ENCODE measurements at places on chromosomes 7 and 10.

- DNase-seq: no peak
These were observed 17.5 kb upstream of the LYZL2 start for GRCh38 chr10:30647089-30647488.

DNA sequence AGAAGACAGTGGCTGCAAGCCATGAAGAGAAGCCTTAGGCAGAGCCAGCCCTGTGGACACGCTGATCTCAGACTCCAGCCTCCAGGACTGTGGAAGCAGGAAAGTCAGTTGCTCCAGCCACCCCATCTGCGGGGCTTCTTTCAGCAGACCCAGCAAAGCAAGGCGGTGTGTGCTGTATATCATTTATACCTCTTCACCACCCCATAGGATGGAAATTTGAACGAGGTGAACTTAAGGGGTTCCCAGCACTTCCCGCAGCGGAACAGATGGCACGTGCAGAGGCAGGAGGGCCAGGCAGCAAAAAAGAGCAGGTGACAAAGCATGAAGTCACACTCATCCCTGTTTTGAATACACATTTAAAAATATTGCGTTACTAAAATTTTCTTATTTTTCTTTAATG is 159.4 kb downstream of the ADARB2 start:
- no peak for DNase-seq

DNA sequence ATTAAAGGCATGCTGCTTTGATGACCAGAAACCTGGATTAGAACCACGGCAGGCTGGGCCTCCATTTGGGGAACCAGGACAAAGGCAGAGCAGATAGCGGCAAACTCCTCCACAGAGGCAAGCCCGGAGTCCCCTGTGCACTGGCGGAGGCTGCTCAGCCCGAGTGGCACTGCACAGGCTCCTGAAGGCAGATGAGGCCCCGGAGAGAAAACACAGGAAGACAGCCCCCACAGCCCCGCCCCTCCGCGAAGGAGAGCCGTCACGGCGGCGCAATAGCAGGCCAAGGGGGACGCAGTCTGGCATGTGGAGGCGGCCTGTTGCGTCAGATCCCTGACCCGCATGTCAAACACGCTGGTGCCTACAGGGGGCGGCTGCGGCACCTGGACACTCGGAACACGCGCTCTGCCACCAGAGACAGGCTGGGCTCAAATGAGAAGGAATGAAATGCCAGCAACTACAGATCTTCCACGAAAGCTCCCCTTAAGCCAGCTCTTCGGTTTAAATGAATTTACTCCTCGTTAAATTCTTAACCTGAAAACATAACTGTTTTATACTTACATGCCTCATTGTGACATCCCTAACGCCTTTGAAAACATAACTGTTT is 128.5 kb downstream of the MAD1L1 start:
- peak; percentile 90 for DNase-seq

DNA sequence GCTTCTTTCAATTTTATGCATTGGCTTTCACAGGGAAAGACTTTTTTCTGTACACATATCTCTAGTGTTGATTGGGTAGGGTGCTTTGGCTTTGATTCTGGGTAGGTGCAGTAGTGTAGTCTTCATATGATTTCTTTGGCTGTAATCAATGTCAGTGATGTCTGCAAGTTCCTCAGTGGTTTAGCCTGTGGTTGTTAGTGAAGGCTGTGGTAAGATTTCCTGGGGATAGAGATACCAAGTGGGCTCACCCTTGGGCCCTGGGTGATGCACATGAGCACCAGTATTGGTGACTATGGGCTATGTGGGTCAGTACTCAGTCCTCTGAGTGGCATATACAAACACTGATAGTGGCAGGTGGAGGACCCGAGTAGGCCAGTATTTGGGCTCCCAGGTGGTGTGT is 13.0 kb downstream of the GIMAP8 start:
- no peak for DNase-seq

GRCh38 chr7:121544238-121544637 is 148.1 kb upstream of the FAM3C start:
- DNase-seq: no peak

DNA sequence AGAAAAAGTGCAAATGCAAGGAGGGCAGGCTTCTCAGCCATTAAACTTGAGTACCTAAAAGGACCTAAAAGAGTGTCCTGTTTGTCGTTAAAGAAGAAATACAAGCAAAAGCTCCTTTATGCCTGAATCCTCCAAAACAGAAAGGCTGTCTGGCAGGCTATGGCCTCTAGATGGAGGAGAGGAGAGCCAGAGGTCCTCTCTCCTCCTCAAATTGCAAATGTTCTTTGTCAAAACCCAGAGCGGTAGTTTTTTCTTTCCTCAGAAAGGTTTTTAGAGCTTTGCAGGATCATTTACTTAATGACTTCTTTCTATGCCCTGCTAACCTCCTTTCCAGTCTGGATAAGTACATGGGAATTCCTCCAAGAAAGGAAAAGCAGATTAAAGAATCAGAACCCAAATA is 1.9 kb upstream of the SORCS1 start:
- DNase-seq: no peak

GRCh38 chr7:115449689-115450088 is 527.8 kb downstream of the MDFIC start:
- no peak for DNase-seq

DNA sequence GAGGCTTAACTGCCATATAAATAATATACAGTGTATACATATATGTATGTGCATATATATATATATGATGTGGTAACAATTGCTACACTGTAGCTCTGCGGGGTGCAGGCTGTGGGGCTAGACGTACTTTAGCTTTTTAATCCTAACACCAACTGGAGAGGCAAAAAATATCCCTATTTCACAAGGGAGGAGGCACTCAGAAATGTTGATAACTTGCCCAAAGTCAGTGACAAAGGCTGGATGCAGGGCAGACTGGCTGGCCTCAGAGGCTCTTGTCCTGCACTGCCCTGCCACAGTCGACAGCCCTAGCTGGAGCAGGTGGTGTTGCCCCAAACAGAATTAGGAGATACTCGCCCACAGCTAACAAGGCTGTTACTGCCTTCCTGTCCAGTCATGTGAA is 1.5 kb upstream of the RELN start:
- no peak for DNase-seq

DNA sequence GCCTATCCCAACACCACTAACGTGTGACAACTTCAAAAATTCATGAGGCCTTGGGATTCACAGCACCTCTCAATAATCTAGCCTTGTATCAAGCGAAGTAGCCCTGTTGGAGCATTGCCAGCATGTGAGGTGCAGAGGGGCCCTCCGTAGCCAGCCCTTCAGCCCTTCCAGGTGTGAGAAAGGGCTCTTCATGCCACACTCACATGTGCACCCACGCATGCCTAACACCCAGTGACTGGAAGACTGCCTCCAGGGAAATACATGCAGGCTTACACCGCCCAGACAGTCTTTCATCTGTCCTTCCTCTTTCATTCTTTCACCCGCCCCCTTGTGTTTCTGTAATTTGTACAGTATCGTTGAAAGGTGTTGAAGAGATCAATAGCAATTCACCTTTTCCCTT is 26.1 kb downstream of the LRRC4 start:
- no peak for DNase-seq

- peak; percentile 77 for DNase-seq
These were observed 130.4 kb upstream of the GHITM start for GRCh38 chr10:84008878-84009277.

- peak; percentile 81 for DNase-seq
These were observed 535 bp downstream of the BTRC start for GRCh38 chr10:101354328-101355071.

- DNase-seq: no peak
These were observed 3.5 kb downstream of the STK31 start for GRCh38 chr7:23713285-23714149.

GRCh38 chr10:32104181-32104580 is 48.0 kb upstream of the KIF5B start:
- DNase-seq: no peak

GRCh38 chr7:88268858-88269257 is 37.8 kb downstream of the STEAP4 start:
- no peak for DNase-seq

DNA sequence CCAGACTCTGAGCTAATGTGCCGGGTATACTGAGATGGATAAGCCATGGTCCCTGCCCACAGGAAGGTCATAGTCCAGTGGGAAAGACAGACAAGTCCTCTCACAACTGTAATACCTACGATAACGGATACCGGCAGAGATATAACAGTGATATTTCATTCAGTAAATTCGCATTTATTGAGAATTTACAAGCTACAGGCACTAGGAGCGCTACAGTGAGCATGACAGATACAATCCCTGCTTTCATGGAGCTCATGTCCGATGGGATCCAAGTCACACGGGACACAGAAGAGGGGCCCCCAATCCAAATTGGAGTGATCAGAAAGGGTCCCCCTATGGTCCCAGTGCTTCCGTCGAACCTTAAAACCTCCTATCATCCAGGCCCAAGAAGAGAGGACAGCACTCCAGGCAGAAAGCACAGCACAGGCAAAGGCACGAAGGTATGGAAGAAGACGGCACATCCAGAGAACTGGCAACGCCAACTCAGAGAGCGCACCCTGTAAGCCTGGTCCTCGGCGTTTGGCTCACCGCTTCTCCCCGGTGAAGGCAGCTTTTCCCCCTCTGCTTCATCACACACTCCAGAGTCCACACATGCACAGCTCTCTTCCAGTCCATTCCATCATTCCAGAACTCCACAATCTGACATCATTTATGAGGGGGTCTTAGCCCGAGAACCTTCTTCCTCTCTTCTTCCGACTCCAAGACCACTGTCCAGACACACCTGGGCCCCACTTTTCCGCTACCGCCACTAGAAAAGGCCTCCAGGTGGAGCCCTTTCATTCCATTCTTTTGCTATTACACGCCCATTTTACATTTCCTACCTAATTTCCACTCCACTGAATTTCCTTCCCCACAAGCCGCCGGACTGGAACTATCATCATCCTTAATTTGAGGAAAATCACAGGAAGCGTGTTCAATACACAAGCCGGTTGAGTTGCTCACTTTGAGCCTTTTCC is 47.8 kb upstream of the NKX2-3 start:
- DNase-seq: peak; percentile 50

DNA sequence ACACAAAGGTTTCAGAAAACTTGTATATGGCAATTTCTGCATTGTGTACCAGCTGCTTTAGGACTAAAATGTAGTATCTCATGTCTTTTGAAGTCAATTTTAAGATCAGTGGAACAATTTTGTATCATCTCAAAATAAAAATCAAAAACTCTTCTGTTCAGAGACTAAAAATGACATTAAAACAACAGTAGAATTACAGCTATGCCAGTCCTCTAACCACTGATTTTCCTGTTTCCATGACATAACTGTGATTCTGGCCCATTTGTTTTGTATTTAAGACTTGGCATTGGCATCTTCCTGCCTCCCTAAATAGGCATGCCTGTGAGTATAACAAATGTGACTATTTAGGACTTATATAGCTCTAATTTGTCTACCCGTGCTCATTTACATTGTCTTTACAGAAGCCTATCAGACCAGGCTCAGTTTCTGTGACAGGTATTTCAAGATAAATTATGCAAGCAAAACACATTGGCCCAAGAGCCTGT is 29.1 kb upstream of the VPS41 start:
- DNase-seq: no peak

DNA sequence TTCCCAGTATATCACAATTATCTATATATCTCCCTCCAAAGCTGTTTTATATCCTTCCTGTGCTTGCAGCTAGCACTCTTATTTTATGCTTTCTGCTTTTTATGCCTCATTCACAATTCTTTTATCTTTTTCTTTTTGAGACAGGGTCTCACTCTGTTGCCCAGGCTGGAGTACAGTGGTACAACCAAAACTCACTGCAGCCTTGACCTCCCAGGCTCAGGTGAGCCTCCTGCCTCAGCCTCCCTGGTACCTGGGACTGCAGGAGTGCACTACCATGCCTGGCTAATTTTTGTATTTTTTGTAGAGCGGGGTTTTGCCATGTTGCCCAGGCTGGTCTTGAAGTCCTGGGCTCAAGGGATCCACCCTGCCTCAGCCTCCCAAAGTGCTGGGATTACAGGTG is 5.7 kb downstream of the C7orf25 start:
- no peak for DNase-seq

GRCh38 chr7:44387389-44387788 is 62.0 kb upstream of the CAMK2B start:
- no peak for DNase-seq

DNA sequence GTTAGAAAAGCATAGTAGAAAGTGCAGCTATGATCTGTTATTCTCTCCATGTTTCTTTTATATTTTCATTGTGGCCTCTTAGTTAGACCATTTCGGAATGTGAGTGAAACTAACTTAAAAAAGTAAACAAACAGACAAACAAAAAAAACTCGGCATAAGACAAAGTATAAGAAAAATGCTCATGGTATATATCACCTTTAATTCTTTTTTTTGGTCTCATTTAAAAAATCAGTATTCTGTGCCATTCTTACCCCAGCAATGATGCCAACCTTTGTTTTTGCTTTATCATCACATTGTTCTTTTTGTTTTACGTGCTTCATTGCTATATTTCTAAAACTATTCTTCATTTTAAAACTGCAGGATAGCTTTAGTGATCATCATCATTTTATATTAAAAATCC is 2.8 kb upstream of the TMEM229A start:
- DNase-seq: no peak

DNA sequence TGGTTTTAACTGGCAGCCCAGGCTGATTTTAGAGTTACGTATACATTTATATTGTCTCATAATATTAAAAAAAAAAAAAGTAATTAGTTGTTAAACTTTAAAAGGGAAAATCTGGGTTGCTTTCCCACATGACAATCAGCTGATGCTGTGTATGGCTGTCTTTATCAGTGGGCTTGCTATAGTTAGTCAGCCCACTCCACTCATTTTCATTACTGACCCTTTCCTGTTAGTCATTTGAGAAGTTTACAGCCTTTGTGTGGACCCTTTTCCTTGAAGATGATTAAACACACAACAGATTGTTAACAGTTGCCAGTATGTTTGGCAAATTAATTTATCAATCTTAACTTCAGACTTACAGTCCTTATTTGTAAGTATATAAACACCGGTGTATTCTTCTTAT is 164.5 kb upstream of the AGR3 start:
- no peak for DNase-seq

- no peak for DNase-seq
These were observed 22.9 kb upstream of the AQP1 start for GRCh38 chr7:30888747-30889146.

- DNase-seq: no peak
These were observed 45.6 kb upstream of the CFAP46 start for GRCh38 chr10:132987671-132988571.

DNA sequence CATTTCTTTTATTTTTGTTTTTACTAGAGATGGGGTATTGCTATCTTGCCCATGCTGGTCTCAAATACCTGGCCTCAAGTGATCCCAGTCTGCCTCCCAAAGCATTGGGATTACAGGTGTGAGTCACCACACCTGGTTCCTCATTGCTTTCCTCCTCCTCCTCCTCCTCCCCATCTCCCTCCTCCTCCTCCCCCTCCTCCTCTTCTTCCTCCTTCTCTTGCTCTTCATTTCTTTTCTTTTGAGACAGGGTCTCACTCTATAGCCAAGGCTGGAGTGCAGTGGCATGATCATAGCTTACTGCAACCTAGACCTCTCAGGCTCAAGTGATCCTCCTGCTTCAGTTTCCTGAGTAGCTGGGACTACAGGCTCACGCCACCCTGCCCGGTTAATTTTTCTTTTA is 22.2 kb downstream of the LRRC20 start:
- no peak for DNase-seq

GRCh38 chr10:123236126-123236525 is 81.9 kb downstream of the BUB3 start:
- peak; percentile 22 for DNase-seq

All from WTC11 (cell line).